ENCODE measurements at places on chromosomes 3 and 15.

GRCh38 chr3:115741650-115742049 lies 118.3 kb downstream of the GAP43 start:
- DNase-seq: no peak

DNA sequence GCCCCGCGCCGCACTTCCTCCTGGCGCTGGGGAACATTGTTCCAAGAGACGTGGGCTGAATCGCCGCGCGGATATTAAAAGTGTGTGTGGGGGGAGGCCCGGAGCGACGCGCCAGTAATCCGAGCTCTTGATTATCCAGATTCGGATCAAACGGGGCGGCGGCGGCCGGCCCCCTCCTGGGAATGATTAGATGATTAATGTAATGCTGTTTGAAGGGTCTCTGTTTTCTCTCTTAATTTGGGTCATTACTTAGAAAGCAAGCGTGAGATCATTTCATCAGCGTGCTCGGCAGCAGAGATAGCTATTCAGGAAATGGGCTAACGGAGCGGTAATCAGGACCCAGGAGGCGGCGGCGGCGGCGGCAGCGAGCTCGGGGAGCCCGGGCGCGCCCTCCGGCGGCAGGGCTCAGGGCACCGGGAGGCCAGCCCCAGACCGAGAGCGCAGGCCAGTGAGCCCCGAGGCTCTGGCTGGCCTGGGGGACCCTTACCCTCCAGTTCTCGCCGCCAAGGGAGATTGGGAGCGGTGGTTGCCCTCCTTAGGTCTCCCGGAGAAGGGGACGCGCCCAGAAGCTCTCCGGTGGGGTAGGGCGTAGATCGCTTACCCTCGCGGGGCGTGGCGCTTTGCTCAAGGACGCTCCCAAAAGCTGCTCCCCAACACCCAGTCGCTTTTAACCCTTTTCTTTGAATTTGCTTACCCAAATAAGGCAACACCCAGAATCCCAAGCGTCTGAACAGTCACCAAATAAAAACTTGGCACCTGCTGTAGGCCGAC lies 4.5 kb downstream of the FEZF2 start:
- DNase-seq: no peak

GRCh38 chr3:65714134-65714533 lies 324.6 kb downstream of the MAGI1 start:
- no peak for DNase-seq

DNA sequence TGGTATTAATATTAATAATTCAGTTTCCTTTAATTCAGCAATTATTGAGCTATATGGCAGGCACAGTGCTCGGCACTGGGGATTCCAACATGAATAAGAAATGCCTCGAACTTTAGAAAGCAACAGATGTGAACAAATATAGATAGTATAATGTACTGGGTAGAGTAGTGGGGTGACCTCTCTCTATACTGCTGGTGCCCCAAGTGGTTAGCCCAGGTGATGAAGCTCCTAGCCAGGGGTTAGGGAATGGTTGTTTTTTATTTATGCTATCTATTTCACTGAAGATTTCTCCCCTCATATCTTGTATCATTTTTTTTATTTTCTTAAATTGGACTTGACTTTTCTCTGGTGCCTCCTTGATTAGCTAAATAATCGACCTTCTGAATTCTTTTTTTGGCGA lies 62.1 kb downstream of the BHLHE40 start:
- no peak for DNase-seq

DNA sequence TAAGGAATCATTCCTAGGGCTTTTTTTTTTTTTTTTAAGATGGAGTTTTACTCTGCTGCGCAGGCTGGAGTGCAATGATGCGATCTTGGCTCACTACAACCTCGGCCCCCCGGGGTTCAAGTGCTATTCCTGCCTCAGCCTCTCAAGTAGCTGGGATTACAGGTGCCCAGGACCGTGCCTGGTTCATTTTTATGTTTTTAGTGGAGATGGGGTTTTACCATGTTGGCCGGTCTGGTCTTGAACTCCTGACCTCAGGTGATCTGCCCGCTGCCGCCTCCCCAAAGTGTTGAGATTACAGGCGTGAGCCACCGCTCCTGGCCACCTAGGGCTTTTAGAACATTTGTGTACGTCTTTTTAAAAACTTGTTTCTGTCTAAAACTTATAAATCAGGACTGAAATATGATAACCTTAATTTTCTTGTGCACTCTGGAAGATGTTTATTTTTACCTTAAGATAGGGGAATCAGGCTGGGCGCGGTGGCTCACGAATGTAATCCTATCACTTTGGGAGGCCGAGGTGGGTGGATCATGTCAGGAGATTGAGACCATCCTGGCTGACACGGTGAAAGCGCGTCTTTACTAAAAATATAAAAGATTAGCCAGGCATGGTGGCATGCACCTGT lies 21.8 kb downstream of the PIAS1 start:
- no peak for DNase-seq

GRCh38 chr3:45646051-45646585 lies 43.1 kb upstream of the SACM1L start:
- no peak for DNase-seq
